ENCODE measurements at places on chromosomes 6 and 20.

DNA sequence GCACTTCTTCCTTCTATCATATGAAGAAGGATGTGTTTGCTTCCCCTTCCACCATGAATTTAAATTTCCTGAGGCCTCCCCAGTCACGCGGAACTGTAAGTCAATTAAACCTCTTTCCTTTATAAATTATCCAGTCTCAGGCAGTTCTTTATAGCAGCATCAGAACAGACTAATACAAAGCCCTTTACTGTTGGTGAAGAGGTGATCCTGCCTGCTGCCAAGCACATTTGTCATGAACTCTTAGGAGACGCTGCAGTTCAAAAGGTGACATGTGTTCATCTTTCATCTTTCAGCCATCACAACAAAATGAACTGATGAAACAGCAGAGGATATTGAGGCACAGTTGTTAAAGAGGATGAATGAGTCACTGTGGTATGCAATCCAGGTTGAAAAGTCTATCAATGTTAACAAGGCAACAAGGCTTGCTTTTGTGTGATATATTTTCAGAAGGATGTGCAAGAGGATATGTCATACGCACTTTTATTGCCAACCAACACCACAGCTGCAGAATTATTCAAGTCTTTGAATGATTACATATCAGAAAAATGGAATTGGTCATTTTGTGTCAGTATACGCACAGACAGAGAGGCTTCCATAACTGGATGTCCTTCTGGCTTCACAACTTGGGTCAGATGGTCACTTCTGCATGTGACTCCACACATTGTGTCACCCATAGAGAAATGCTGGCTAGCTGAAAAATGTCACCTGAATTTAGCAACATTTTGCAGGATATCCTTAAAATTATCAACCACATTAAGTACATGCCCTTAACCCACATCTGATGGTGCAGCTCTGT, 52.4 kb upstream of the PLN start:
- DNase-seq, result peak; percentile 95

DNA sequence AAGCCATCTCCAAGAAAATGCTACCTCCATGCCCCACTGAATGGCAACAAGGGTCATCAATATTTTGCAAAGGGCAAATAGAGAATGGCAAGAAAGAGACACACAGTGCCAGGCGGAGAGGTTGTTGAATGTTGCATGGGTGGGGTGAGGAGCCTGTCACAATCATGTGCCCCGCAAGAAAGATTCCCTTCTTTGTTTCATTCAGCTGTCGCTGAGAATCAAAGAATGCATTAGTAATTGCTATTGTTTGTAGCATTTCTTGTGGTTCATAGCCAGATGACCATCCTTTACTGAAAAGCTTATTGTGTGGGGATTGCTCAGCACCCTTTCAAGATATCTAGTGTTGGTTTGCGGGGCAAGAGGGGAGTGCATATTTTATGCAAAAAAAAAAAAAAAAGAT, 166.5 kb upstream of the QKI start:
- DNase-seq, result no peak

- no peak for DNase-seq
Measured at GRCh38 chr6:95687839-95688238, 110.5 kb downstream of the MANEA start.

DNA sequence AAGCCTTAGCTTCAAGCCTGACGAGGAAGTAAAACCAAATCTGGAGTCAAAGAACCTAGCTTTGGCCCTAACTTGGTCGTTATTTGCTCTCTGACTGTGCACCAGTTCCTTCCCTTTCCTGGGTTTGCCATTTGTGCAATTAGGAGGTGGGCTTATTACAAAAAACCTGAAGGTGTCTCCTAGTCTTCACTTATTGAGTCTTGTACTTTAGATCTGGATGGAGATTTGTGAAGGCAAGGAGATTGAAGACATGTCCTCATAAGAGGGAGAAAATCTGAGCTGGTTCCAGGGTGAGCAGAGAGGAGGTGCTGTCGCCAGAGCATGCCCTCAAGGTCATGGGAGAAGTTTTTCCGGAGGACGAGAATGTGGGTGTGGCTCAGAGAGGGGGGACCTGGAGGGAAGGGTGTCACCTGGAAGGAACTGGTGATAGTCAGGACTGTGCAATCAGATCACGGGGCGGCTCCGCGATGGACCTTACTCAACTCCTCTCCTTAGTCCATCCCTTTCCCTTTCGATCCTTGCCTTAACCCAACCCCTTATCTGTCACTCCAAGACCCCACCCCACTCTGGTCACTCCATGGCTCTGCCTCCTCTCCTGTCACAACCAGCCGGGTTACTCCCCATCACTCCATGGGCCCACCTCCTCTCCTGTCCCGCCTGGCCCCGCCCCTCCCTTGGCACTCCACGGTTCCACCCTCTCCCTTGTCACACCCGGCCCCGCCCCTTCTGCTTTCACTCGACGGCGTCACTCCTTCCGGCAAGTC, 588 bp upstream of the ACSS2 start:
- DNase-seq, result peak; percentile 99

DNA sequence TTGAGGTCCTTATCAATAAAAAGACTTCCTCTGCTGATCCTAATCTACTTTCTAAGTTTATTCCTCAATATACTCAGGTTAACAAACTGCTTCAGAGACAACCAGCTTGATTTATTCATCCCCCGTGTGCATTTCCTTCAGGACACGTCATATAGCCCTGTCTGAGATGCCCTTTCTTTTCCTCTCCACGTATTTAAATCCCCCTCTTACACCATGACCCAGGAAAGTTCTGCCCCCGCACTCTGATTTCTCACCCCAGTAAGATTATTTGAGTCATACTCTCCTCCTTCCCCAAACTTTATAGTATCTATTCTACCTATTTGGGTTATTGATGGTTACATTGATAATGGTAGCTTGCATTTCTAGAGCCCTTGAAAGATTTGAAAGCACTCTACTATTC, 9.8 kb upstream of the CGA start:
- DNase-seq, result no peak

GRCh38 chr20:58424218-58424969, 35.4 kb downstream of the VAPB start:
- DNase-seq, result no peak

GRCh38 chr6:98230250-98230649, 604.1 kb upstream of the POU3F2 start:
- DNase-seq, result no peak

- DNase-seq, result no peak
Measured at GRCh38 chr20:19791887-19792286, 33.8 kb downstream of the RIN2 start.

GRCh38 chr20:44407402-44408184, 52.1 kb downstream of the HNF4A start:
- DNase-seq, result peak; percentile 98

All from mammary epithelial cell (primary cell).